H9 (cell line): ENCODE measurements at places on chromosomes 12 and 14.
A peak's percentile ranks its signal among the peaks of the same experiment; 100 is the strongest.

DNA sequence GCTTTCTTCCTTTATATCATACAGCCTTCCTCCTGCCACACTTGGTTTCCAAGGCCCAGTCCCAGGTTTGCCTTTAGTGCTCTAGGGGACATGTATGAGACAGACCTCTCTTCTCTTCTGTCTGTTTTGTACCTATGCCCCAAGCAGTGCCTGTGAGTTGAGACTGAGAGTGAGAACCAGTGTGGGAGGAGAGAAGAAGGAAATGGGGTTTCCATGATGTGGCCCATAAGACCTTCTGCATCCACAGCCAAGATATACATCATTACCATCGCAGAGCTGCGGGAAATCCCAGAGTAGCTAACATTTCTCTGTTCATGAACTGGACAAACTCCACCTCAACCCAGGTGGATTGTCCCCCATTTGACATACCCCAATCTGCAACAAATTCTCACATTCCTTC lies 2.8 kb downstream of the TESPA1 start:
- DNase-seq: no peak

DNA sequence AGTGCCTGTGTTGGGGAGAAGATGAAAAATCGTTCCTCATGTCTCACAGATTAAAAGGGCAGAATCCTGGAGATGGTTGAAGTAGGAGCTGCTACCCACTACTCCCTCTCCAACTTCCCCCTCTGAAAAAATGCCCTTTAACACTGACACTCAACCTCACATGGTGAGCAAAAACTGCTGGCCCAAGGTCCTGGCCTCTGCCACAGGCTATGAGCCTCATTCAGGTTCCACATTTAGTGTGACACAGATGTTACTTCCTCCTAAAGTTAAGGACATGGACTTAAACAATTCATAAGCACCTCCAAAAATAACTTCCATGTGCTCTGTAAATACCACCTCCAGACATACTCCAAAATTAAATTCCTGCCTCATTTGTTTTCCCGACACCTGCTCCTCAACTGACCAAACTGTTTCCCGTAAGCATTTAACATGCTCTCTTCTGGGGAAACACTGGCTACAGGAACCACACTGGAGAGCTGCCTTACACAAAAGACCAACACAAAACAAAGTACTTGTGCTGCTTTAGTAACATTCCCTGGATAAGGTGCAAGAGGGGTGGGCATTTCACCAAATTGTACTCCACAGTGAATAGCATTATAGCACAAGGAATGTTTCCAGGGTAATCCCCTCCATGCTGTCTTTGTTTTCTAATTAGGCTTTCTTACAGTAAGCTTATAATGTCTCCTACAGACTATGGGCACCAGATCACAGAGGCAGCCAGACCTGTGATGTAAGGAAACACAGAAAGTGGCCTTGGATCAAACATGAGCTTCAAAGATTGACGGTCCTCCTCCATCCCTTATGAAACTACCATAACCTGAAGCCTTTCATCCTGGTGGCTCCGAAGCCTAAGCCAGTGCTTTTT lies 57.0 kb downstream of the PHLDA1 start:
- no peak for DNase-seq

- DNase-seq: no peak
Measured at GRCh38 chr14:68894802-68895703, 84.0 kb downstream of the ACTN1 start.

DNA sequence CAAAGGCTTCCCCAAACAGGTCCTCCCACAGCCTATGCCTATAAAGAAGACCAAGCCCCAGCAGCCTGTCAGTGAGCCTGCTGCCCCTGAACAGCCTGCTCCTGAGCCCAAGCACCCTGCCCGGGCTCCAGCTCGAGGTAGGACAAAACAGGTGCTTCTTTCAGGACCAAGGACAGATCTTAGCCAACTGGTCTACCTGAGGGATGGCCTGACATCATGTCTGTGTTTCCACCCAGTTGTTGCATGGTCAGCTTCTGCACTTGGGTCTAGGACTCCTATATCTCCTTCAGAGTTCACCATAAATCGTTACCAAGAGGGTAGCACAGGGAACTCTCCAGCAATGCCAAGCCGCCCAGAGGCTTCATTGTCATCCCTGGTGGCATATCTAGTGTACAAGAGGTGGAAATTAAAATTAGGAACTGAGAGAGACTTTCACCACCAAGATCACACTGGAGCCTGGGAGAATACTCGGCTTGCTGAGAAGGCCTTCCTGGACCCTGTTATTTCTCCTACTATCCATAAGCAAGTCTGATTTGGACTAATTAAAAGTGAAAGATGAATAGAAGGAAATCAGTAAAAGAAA lies 38.2 kb upstream of the OAS1 start:
- DNase-seq: peak; percentile 66

DNA sequence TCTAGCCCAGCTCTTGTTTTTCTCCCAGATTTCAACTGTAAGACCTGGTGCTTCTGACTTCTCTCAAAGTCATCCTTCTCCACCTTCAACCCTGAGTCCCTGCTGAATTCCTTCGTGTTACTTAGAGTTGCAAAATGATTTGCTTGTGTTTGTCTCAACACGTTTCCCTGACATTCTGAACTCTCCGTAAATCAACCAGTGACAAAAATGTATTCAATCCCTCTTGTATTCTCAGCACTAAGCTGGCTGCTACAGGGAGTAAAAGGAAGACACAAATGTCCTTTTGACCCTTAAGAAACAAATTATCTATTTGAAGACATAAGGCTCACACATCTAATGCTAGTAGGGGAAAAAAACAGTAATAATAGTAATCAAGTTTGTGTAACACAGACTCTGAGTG lies 514.0 kb upstream of the TMPO start:
- no peak for DNase-seq

DNA sequence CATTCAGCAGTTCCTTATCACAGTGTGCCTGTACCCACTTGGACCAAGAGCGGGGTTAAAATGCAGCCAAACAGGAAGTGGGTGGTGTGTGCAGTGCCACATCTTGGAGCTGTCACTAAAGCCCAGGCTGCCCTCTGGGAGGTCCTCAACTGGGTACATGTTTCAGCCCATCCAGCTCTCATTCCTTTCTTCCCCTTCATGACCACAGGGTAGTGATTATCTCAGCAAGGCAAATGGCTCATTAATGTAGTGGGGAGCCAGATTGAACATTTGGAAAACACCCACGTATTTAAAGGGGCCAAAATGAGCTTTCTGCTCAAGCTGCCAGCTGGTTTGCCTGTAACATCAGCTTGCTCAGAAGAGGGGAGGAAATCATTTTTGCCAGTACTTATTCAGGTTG lies 210.8 kb upstream of the BTG1 start:
- DNase-seq: no peak

DNA sequence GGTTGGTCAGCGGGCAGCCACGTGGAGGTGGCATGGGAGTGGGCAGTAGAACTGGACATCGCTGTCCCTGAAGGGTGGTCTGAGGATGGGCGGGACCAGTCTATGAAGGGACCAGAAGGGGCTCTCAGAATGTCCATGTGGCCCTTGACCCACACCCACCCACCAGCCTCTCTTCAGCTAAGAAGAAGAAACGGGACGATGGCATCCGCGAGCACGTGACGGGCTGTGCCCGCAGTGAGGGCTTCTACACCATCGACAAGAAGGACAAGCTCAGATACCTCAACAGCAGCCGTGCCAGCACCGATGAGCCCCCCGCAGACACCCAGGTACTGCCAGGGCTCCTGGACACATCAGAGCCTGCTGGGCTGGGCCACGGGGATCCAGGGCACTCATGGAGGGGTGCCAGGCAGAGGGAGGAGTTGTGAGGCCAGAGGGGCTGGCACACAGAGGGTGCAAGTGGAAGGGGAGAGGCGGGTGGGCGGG lies 21.3 kb downstream of the SETD1B start:
- DNase-seq: peak; percentile 33

DNA sequence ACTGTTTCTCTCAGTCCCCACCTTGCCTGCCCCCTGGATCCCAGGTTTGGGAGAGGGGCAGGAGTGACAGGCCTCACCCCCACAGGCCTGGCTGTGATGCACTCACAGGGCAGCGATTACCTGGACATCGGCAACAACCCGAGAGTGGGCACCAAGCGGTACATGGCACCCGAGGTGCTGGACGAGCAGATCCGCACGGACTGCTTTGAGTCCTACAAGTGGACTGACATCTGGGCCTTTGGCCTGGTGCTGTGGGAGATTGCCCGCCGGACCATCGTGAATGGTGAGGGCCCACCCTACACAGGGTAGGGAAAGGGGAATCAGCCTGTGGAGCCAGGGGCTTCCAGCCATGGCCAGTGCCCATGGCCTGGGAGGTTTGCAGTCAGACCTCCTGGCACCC lies 8.6 kb downstream of the ACVRL1 start:
- no peak for DNase-seq

DNA sequence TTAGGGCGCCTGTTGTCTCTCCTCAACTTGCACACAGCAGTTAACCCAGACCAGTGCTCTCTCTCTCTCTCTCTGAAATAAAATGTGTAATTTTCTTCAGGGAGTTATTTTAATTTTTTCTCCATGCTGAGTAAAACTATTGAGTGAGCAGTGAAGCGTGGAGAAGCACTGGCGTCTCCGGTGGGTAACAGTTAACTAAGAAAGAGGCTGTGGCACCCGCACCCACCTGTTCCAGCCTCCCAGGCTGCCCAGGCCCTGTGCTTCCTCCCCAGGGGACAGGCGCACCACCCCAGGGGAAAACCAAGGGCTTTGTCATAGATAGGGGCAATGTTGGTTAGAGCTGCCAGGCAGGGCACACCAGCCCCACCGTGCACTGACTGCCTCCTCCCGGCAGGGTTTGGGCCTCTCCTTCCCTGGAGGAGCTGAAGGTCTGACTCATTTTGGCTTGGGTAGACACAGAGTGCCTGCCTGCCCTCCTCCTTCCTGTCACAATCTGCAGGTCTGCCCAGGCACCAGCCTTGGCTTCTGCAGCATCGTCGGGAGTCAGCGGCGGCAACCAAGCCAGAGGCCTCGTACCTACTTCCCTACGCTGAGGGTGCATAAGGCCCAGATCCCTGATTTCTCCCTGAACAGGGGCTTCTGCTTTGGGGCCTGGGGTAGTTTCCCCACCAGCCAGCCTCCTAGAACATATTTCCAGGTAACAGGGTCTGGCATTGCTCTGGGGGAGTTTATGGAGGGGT lies 3.9 kb downstream of the HOXC5 start:
- DNase-seq: no peak

DNA sequence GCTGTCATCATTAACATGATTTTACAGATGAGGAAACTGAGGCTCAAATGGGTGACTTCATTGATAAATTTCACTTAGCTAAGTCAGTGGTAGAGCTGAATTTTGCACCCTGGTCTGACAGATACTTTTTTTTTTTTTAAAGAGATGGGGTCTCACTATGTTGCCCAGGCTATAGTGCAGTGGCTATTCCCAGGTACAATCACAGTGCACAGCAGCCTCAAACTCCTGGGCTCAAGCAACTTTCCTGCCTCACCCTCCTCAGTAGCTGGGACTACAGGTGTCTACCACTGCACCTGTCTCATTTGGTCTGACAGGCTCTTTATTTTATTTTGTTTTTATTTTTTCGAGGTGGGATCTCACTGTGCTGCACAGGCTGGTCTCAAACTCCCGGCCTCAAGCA lies 24.2 kb upstream of the CORO1C start:
- no peak for DNase-seq

GRCh38 chr14:104545942-104546501 lies 33.5 kb upstream of the C14orf180 start:
- DNase-seq: peak; percentile 26

DNA sequence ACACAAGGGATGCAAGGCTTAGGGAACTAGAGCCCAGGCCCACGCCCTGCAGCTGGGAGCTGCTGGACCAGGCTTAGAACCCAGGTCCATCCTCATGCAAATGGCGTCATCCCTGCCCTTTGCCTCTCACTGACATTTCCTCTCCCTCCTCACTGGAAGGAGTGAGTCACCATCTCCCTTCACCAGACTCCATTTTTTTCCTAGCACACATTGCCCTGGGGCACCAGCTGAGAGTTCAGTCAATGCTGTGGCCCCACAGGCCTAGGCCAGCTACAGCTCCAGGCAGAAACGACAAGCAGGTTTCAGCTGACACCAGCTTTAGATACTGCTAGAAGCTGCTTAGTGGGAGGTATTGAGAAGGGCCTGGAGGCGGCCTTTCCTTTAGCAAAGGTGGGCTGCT lies 98.9 kb downstream of the RIMBP2 start:
- DNase-seq: no peak

- peak; percentile 75 for DNase-seq
Measured at GRCh38 chr14:25308244-25308643, 258.3 kb upstream of the STXBP6 start.

- peak; percentile 85 for DNase-seq
Measured at GRCh38 chr12:124321040-124321481, 26.2 kb downstream of the RFLNA start.

GRCh38 chr14:105069522-105069870 lies 4.3 kb upstream of the GPR132 start:
- DNase-seq: no peak

- DNase-seq: no peak
Measured at GRCh38 chr12:106602076-106602475, 19.3 kb downstream of the RFX4 start.

- no peak for DNase-seq
Measured at GRCh38 chr14:24673534-24674203, 39.7 kb upstream of the GZMB start.
